ENCODE measurements at places on chromosomes 11 and 22.

- DNase-seq = no peak
These were observed 57.8 kb upstream of the CLNS1A start for GRCh38 chr11:77695417-77695816.

GRCh38 chr11:128323381-128323780 is 264.0 kb downstream of the ETS1 start:
- DNase-seq = peak; percentile 21

GRCh38 chr22:23570681-23571080 is 9.4 kb downstream of the IGLL1 start:
- DNase-seq = no peak

DNA sequence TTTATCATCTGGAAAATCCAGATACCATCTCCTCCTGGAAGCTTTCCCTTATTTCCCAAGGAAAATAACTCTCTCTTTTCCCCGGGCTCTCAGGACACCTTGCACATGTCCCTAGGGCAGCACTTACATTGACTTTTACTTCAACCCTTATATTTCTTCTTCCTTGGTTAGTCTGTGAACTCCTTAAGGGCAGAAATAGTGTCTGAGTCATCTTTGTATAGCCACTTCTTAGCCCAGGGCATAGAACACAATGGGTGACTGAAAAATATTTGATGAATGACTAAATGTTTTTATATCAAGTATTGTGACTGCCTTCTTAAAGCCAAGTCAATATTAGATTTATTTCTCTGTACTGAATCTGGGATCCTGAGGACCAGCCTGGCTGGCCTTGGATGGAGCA is 45.4 kb upstream of the MYOD1 start:
- peak; percentile 5 for DNase-seq

- peak; percentile 92 for DNase-seq
These were observed 17.8 kb upstream of the TMPRSS13 start for GRCh38 chr11:117946842-117947526.

- DNase-seq = no peak
These were observed 108.2 kb downstream of the RRM1 start for GRCh38 chr11:4202749-4203148.

- DNase-seq = no peak
These were observed 502.1 kb downstream of the SOX6 start for GRCh38 chr11:15854245-15854644.

DNA sequence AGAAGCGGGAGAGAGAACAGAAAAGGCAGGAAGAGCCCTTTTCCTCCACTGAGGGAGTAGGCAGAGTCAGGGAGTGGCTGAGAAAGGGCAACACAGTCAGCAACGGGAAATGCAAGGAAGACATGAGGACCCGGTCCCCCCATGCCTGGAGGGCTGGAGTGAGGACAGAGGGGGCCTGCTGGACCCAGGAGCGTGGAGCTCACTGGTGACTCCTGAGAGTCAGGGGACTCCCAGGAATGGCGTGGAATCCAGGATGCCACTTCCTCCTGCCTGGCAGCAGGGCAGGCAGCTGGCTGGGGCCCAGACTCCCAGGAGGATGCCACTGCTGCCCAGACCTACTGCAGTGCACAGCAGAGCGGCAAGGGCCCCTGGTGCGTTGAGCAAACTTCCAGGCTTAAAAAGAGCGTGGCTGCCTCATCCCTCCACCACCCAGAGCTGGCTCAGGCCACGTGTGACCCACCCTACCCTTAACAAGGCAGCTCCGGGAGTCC is 11.3 kb downstream of the C11orf21 start:
- no peak for DNase-seq

DNA sequence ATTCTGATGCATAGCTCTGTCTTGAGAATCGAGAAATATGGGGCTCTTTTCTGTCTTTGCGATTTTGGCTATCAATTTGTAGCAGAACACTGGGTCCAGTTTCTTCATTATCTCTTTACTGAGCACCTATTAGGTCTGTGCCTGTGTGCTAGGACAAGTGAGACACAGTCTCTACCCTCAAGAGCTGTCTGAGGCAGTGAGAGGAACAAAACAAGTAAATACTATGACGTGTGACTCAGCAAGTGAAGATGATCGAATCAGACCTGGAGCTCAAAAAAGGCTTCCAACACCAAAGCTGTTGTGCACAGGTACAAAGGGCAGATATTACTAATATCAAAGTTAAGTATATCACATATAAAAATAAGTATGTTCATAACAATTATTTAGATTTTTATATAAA is 52.4 kb downstream of the LGR4 start:
- DNase-seq = no peak

DNA sequence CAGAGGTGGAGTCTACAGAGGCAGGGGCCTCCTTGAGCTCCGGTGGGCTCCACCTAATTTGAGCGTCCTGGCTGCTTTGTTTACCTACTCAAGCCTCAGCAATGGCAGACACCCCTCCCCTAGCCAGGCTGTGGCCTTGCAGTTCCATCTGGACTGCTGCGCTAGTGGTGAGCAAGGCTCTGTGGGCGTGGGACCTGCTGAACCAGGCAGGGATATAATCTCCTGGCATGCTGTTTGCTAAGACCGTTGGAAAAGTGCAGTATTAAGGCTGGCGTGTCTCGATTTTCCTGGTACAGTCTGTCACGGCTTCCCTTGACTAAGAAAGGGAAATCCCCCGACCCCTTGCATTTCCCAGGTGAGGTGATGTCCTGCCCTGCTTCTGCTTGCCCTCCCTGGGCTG is 77.7 kb downstream of the GDPD4 start:
- DNase-seq = no peak

DNA sequence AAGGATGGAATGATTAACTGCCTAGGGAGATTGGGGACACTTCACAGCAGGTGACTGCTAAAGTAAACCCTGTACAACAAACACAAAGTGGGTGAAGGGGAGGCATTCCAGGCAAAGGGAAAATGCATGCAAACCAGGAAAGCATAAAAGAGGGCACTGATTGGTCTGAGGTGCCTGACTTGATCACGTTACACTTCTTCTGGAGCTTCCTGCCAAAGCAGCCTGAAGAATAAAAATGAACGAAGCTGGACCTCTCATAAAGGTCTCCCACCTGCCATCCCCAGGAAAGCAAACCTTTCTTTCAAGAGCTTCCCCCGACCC is 46.7 kb upstream of the SCUBE2 start:
- no peak for DNase-seq

GRCh38 chr22:48192920-48193319 is 1430.5 kb downstream of the TBC1D22A start:
- DNase-seq = no peak

DNA sequence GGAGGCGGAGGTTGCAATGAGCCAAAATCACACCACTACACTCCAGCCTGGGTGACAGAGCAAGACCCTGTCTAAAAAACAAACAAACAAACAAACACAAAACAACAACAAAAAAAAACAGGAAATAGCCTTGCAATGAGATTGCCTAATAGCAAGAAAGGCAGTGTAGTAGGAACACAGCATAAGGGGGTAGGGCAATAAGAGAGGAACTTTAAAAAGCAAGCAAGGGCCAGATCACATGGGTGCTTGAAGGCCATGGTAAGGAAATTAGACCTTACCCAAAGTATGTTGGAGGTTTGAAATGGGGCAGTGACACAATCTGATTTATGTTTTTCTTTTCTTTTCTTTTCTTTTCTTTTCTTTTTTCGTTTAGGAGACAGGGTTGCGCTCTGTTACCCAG is 34.7 kb upstream of the NRIP3 start:
- DNase-seq = no peak

DNA sequence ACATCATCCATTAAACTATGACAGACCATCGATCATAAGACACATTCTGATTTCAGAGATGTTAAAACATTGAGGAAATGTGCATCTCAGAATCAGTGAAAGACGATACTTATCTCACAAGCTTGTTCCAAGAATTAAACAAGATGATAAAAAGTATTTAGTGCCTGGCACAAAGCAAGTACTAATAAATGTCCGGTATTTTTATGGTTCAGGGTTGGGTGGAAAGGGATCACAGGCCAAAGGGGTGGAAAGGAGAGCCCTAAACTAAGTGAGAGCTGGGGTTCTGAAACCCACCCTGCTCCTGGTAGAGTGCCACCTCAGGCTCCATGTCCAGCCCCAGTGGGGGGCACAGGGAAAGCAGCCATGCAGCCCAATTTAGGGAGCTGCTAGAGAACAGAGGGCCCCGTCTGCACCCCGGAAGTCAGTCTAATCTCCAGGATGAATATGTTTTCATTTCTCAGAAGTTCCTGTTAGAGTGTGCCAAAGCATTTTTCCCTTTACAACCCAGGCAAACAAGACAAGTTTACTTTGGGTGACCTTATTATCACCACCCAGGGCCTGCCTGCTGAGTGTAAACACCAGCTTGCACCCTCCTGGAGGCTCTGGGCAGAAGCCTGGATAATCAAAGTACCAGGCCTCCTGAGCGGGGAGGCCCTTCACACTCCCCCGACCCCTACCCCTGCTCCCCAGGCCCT is 3.8 kb upstream of the CREB3L1 start:
- no peak for DNase-seq

DNA sequence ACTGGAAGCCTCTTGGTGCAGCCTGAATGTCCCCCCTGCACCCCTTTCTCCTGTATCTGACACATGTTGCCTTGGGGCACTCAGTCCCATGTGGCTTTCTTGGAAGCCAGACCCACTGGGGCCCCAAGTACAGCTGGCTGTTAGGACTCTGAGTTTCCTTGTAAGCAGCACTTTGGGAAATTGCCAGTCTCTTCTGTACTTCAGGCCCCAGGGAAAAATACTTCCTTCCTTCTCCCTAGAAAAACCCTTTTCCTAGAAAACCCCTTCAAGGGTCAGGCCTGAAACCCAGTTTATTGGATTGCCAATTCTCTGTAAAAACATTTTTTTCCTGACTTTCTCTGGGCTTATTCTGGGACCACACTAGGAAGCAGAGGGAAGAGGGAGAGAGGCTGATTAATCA is 360.3 kb downstream of the TENM4 start:
- DNase-seq = no peak

GRCh38 chr11:103898577-103899336 is 137.7 kb upstream of the DDI1 start:
- no peak for DNase-seq

DNA sequence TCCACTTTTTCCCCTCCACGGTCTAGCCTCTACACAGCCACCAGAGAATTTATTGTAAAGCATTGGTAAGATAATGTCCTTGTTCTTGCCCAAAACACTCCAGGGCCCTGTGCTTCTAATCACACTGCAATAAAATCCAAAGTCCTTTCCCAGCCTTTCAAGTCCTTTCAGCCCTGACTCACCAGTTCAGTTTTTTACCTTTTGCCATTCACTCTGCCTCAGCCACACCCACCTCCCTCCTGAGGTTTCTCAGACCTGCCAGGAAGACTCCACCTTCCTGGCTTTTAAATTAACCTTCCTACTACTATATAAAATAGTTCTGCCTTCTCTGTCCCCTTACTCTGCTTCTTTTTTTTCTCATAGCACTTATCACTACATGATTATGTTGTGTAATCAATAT is 91.0 kb upstream of the ARHGAP32 start:
- DNase-seq = no peak
